MG63 (cell line): ENCODE measurements at places on chromosomes 1 and 21.

- DNase-seq, result peak; percentile 96
Measured at GRCh38 chr1:10980094-10980577, 32.3 kb upstream of the TARDBP start.

GRCh38 chr1:205074513-205074912, 9.7 kb downstream of the TMEM81 start:
- DNase-seq, result no peak

DNA sequence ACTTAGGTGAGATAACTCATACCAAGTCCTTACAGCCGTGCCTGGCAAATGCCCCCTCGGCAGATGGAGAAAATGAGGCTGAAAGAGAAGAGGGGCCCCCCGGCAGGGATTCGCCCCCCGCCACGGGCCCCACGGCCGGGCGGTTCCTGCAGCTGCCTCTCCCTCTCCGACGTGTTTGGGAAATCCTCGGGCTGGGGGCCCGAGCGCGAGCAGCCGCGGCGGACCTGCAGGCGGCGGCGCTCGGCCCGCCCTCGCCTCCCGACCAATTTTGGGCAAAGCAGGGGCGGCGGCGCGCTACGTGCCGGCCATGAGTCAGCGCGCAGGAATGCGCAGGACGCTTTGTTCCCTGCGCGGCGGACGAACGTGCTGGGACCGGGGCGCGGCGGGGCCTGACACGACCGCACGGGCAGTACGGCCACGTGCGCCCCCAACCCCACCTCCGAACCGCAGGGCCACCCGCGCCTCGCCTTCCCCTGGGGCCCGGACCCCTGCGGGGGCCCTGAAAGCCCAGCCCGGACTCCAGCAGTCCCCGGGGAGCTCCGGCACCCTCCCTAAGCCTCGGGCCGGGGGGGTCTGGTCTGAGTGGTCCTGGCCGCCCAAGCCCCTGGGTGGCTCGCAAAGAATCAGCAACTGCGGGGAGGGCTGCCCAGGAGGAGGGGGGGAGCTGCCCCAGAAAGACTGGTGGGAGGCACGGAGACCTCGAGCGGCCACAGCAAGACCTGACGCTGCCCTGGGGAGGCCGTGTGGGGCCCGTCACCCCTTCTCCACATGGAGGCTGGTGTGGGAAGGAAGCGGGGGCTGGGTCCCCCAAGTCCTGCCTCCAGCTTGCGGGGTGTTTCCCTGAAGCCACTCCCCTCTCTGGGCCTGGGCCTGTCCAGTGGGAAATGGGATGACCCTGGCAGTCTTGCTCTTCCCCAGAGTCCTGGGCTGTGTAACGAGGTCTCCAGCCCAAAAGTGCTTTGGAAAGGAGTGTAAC, 11.9 kb upstream of the EDN2 start:
- peak; percentile 87 for DNase-seq

- peak; percentile 82 for DNase-seq
Measured at GRCh38 chr1:200738949-200739651, 407 bp downstream of the CAMSAP2 start.

- DNase-seq, result no peak
Measured at GRCh38 chr1:100750005-100750885, 30.7 kb downstream of the VCAM1 start.

DNA sequence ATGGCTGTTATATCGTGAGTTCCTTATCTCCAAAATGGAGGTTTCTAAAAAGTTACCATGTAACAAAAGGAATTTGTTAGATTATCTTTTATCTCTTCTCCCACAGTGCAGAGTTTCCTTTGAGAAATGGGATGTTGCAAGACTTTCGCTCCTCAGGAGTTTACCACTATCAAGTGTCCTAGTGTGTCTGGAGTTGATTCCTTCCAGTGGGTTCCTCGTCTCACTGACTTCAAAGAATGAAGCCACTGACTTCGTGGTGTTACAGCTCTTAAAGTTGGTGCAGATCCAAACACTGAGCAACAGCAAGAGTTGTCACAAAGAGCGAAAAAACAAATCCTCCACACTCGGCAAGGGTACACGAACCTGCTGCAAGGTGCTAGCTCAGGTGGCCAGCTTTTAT, 37.0 kb downstream of the SPAG17 start:
- DNase-seq, result no peak

GRCh38 chr1:181116819-181117390, 28.4 kb downstream of the IER5 start:
- no peak for DNase-seq

GRCh38 chr1:32275424-32275823, 16.5 kb upstream of the HDAC1 start:
- no peak for DNase-seq

GRCh38 chr1:84121360-84121759, 22.7 kb upstream of the PRKACB start:
- DNase-seq, result no peak
